ENCODE measurements at places on chromosomes 13 and 19. TPM values are rescaled to one million over a fixed set of nuclear protein-coding genes. Genes with fewer than 3 reads are reported as not detected.

- peak; percentile 33 for DNase-seq
These were observed 34.4 kb upstream of the UBL3 start for GRCh38 chr13:29884671-29885430.

- DNase-seq = peak; percentile 71
These were observed 33.7 kb downstream of the VSTM1 start for GRCh38 chr19:54029930-54030490.

DNA sequence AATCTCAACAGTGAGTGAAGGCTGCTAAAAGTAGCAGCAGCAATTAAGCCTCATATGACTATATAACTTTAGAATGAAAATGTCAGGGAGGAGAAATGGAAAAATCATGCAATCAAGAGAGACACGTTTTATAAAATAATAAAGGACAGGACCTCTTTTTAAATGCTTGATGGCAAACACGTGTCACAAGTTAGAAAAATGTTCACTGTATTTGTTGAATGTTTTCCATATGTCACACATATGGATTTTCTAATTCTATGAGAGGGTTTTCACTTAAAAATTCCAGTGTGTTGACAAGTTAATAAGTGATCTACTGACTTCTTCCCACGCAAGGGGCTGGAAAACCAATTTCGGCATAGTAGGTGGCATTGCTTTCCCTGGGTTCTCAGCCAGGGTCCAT is 27.7 kb upstream of the KCTD12 start:
- no peak for DNase-seq

DNA sequence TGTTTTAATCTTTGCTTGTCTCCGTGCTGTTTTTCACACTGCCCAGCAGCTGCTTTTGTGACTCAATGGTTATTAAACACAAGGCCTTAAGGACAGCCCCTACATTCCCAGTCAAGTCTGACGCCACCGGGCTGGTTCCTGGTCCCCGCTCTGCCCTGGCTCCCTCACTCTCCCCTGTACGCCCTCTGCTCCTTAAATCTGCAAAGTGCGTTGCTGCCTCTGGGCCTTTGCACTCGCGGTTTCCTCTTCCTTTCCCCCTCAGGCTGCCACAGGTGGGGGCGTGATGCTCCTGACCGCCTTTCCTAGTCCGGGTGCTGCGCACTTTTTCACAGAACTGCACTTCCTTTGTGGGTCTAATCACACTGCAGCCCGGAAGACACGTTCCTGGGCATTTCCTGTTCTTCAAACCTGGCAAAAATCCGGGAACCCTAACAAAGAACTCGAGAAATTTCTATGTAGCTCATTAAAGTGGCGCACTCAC is 25.6 kb downstream of the NOSIP start:
- DNase-seq = peak; percentile 43

- DNase-seq = no peak
These were observed 102.5 kb downstream of the URI1 start for GRCh38 chr19:30044273-30045248.

DNA sequence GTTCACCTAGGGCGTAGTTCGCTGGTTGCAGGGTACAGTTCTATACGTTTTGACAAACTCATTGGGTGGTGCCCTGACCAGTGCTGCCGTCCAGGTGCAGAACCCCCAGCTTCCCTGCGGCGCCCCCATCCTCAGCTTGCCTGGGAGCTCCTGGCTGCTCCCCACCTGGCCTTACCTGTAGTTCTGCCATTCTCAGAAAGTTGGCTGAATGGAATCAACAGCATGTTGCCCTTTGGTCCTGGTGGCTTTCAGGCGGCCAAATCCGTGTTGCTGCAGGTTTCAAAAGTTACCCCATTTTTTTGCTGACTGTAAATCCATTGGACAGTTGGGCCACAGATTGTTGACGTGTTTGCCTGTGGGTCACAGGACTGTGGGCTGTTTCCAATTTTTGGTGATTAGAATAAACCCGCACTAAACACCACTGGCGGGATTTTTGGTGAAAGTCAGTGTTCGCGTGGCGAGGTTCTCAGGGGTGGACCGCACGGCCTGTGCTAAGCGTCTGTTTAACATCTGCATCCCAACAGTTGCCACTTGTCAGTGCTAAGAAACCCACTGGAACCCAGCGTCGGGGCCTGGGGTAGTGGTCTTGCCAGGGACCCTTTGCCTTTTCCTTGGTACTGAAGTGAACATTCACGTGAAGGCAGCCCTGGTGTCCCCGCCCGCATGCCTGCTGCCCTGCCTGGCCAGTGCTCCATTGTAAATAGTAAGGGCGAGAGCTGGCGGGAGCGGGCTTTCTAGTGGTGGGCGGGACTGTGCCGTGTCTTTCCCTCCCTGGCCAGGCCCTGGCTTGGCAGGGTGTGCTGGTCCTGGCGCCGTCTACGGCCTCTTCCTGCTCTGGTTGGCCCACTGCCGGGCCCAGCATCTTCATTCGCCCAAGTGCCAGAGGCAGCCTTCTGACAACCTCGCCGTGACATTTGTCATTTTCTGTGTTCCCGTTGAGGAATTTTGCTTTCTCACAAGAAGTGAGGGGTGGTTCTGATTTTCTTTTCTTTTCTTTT is 3.3 kb downstream of the DOT1L start:
- peak; percentile 92 for DNase-seq

DNA sequence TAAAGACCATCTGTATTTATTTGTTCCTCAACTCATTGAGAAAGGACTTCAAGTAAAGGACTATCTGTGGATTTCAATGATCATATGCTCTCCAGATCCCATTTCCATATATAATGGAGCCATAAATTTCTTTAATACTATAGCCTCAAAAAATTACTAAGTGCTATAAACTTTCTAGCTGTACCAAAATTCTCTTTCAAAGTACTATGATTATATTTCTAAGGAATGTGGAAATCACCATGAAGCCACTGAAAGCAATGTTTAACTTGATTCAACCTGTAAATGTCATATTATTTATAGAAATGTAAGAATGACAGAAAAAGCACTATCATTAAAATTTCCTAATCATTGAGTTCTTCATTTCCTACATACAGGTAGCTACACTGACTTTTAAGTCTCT is 20.7 kb downstream of the TBC1D4 start:
- no peak for DNase-seq

- no peak for DNase-seq
These were observed 128.8 kb downstream of the NUFIP1 start for GRCh38 chr13:44860454-44860853.

GRCh38 chr19:41745756-41746155 is 9.6 kb upstream of the CEACAM6 start:
- DNase-seq = no peak

DNA sequence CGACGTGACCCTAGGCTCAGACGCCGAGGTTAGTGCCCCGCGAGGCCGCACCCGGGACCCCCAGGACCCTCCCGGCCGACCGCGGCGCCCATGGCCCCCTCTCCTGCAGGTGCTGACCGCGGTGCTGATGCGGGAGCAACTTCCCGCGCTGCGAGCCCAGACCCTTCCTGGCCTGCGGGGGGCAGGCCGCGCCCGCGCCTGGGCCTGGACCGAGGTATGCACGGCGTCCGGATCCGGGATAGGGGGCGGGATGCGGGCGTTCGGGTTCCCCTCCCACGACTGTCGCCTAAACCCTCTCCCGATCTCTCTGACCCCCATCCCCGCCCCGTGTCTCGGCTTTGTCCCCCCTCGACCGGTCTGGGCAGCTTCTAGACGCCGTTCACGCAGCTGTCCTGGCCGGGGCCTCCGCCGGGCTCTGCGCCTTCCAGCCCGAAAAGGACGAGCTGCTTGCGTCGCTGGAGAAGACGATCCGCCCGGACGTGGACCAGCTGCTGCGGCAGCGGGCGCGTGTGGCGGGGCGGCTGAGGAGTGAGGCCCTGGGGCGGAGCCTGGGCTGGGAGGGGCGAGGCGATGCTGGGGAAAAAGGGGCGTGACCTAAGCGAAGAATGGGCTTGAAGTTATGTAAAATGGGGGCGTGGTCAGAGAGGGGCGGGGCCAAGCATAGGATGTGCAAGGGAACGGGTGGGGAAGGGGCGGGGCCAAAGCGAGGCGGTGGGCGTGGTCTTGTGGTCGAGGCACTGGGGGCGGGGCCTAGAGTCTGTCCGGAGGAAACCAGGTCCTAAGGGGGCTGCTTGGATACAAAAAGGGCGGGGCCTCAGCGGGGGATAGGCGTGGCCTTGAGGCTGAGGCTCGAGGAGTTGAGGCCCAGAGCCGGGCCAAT is 16.0 kb upstream of the COLGALT1 start:
- DNase-seq = peak; percentile 96

- DNase-seq = peak; percentile 99
These were observed 2.5 kb upstream of the PLEKHF1 start for GRCh38 chr19:29662604-29663404.

DNA sequence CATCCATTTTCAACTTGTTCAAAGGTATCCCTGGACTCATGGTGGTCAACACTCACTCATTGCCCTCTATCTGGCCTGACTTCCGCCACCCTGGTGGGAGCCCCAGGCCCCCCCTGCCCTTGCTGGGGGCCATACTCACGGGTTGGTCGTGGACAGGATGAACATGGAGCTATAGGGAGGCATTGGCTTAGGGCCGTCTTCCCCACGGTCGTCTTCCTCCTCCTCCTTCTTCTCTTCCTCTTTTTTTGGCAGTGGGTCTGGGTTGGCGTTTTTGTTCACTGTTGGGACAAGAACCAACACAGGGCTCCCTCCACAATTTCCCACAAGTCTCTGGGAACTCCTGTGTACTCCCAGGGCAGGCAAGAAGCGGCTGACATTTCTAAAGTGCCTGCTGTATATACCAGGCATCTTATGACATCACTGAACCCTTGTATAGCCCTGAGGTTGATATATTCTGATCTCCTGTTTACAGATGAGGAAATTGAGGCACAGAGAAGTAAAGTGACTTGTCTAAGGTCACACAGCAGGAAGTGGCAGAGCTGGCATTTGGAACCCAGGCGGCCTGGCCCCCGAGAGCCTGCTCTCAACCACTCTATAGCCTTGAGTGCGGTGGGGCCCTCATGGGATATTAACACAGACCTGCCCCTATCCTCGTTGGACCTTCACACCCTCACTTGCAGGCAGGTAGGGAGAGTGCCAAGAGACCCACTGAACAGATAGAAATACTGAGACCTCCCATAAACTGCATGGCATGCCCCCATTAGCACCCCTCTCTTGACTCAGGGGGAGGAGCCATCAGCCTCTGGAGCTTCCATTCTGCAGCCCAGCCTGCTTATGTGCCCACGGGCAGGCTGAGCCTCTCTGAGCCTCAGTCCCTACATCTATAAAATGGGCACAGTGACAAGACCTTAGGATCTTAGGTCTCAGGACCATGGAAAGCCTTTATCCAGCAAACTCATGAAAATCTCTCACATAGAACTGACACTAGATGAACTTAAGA is 135.0 kb downstream of the IER2 start:
- DNase-seq = no peak

DNA sequence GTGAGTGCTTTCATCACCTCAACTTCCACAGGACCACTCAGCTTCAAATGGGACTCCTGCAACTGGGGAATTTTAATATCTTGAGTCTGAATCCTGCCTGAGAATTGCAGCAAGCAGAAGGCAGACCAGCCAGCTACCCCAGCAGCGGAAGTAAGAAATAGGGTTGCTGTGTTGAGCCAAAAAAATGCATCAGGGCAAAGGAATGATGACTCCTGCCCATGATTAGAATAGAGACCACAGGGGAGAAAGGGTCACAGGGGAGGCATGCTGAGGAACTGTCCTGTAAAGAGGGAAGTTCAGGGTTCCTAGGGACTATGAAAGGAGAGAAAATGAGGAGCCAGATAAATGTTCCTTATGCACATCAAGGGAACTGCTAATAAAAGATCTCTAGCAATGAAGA is 370.2 kb downstream of the KCTD12 start:
- peak; percentile 70 for DNase-seq

DNA sequence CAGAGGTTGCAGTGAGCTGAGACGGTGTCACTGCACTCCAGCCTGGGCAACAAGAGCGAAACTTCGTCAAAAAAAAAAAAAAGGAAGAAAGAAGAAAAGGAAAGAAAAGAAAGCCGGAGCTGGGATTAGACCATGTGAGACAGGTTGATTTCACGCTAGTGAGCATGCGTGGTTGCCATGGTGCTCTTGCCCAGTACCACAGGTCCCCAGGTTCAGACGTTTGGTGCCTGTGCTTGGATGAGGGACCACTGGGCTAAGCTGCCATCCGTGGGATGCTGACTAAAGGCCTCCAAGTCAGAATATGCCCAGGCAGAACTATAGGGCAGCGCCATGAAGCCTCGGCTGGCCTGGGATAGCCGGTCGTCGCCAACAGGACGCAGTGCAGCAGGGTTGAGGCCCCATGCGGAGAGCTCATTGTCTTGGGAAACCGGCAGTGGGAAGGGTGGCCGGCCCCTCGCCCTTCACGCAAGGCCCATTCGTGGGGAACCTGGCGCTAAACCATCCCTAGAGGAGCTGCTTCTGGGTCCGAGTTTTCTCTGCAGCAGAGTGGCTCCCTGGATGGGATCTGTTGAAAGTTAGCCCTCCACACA is 7.2 kb upstream of the TEX101 start:
- no peak for DNase-seq

The TEX29 gene
- 0.75 TPM for polyA plus RNA-seq

The PRSS57 gene
- not detected for polyA plus RNA-seq

The ZNF230 gene
- polyA plus RNA-seq = 2.7 TPM

The GDF15 gene
- polyA plus RNA-seq = 32.7 TPM

The SIGLEC5 gene
- polyA plus RNA-seq = not detected

The ZNF439 gene
- 8.8 TPM for polyA plus RNA-seq

The RGS9BP gene
- polyA plus RNA-seq = not detected

The BIVM gene
- polyA plus RNA-seq = 25.8 TPM

The KLK6 gene
- not detected for polyA plus RNA-seq

Measured in GM23248 (cell line).